ENCODE measurements at places on chromosomes 4 and X. TPM values are rescaled to one million over a fixed set of nuclear protein-coding genes. Genes with fewer than 3 reads are reported as not detected.

DNA sequence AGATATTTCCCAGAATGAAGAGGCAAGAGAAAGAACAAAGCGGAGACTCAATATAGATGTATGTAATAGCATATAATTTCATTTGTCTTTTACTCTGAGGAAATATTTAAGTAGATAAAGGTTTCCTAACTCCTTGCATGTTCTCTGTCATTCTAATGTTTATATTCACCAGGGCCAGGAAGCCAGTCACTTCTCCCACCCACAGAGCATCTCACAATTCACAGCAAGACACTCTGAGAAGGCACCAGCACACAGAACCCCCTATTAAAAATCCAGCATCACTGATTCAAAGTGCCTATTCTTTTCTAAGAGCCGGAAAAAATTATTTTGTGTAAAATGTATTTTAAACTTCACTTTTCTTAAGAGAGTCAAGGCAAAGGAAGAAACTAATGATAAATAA is 927.1 kb downstream of the C4orf33 start:
- DNase-seq, result no peak

Gene ATP8A1
- total RNA-seq, result 14.0 TPM

DNA sequence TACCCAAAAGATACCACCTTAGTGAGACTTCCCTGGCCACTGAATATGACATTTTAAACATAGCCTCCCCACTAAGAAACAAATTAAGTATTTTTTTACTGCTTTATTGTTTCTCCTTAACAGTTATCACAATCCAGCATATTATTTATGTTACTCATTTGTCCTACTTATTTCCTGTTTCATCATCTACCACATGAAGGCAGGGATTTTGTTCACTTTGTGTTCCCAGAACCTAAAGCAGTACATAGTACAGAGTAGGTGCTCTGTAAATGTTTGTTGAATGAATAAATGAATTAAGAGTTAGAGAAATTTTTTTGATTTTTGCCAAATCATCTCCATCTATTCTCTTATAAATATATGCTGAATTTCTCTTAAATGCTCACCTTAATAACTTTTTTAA is 318.4 kb upstream of the GIMD1 start:
- DNase-seq, result no peak

- no peak for DNase-seq
These were observed 82.8 kb downstream of the PPP4R3C start for GRCh38 chrX:27380163-27380845.
